M059J (cell line): ENCODE measurements at places on chromosomes 13 and 19.

DNA sequence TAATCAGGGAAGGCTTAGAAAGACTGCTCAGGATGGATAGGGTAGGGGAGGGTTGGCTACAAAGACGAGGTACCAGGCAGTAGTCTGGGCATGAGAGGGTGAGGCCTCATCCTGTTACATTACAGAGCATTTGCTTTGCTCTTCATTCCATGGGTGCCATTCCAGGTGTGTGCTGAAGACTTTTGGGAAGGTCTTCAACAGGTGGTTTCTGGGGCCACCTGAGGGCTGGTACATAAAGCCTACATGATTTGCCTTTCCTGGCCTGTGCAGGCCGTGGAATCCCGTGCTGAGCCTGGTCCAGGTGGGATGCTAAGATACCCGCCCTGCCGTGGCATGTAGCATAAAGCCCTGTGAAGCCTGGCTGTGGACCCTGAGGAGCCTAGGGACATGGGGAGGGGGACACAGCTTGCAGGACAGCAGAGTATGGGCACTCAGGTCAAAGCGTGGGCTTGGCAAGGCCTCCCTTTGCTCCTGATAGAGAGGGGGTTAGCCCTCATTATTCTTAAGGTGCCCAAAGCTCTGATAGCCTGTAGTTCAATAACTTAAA lies 55.6 kb upstream of the ZNF536 start:
- DNase-seq: no peak

DNA sequence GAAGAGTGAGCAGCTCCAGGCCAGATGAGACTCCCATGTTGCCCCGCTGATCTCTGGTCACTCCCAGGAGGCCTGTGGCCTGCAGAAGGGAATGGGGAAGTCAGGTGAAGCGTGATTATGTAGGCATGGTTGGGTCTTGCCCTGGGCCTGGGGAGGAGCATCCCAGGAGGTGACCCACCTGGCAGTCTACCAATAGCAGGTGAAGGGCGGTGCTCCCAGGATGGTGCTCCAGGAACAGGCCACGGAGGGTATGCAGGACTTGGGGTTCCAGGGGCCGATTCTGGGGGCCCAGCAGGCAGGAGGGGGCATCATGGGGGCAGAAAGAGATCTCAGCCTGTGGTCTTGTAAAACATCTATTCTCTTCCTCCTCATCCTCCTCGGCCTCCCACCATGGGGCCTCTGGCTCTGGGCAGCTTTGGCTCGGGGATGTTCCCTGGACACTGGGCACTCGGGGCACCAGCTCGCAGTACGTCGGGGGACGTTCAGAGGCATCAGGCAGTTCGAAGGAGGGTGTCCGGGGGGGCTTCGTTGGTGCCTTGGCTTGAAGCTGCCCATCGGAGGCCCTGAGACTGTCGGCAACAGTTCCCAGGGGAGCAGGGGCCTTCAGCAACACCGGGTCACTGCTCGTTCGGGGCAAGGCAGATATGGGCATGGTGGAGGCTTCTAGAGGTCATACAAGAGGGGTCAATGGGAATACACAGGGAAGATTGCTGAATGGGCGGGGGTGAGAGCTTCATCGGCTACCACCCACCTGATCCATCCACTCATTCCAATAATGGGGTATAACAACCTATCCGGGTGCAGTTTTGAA lies 12.4 kb downstream of the SH2D3A start:
- DNase-seq: no peak

- DNase-seq: no peak
Measured at GRCh38 chr13:111065698-111066097, 49.4 kb upstream of the ARHGEF7 start.

DNA sequence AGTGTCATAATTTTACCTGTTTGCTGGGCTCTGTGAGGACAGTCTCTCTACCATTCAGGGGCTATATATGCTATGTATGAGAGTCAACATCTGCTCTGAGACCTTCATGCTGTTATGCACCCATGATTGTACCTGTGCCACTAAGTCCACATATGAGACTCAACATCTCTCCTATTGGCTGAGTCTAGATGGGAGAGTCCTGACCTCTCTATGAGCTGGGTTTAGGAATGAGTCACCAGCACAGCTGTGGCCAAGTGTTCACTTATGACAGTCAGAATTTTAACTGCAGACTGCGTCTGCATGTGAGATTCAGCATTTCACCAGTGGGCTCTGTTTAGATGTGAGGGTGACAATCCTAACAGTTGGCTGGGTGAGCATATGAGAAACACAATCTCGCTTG lies 49.5 kb downstream of the ZNF729 start:
- DNase-seq: no peak

- no peak for DNase-seq
Measured at GRCh38 chr19:45163751-45164460, 3.1 kb upstream of the NKPD1 start.

- DNase-seq: no peak
Measured at GRCh38 chr13:99871249-99871898, 100.2 kb downstream of the ZIC5 start.

- peak; percentile 5 for DNase-seq
Measured at GRCh38 chr13:30235216-30235615, 72.1 kb downstream of the KATNAL1 start.

DNA sequence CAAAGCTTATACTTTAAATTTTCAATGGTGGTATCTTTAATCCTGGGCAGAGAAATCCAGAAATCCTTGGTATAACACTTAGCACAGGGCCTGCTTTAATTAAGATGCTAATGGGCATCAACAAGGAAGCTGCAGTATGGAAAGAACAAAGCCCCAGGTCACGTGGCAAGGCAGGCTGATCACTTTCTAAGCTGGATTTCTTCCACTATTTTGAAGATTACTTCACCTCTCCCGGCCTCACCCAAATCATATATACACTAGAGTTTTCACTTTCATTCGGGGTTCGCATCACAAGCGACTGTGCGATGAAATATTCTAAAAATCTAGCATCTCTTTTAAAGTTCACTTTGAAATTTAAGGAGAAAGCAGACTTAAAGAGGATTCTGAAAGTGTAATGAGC lies 71.8 kb downstream of the STARD13 start:
- no peak for DNase-seq

DNA sequence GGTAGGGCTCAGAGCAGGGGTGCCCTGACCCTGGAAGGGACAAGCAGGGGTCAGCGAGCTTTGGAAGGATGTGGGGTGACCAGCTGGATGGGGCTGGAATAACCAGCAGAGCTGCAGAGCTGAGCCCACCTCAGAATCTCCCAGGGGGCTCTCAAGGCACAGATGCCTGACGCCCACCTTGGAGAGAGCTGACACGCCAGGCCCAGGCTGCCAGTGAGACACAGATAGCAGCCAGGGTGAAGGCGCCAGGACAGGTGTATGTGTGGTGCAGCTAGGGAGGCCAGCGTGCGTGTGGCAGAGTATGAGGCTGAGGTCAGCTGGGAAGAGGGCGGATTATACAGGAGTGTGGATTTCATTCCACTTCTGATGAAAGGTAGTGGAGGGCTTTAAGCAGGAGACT lies 8.9 kb downstream of the AP1M1 start:
- no peak for DNase-seq

DNA sequence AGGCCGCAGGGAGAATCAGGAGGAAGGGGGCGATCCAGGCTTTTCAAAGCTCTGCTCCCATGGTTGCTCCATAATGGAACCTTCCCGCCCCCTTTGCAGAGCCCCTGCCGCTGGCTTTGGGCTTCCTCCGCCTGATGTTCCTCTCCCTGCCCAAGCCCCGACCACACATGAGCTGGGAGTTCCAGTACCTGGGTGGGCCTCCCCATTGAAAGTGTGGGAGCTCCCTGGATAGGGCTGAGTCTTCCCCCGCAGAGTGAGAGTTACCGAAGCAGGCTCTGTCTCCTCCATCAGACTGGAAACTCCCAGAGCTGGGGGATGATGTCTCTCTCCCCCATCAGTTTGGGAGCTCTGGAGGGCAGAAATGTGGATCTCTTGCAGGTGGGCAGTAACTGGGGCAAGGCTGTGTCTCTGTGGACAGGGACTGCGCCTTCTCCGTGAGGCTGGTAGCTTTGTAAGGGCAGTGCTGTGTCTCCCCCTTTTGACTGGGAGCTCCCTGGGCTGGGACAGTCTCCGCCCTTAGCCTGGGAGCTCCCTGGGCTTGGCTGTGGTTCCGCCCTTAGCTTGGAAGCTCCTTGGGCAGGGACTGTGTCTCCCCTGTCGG lies 722 bp downstream of the DCAF15 start:
- DNase-seq: peak; percentile 47

- no peak for DNase-seq
Measured at GRCh38 chr19:1355568-1356507, 27.9 kb upstream of the NDUFS7 start.

- peak; percentile 53 for DNase-seq
Measured at GRCh38 chr13:51838240-51838846, 6.6 kb downstream of the TMEM272 start.

GRCh38 chr19:18321734-18322102 lies 1.2 kb downstream of the LSM4 start:
- no peak for DNase-seq

GRCh38 chr13:29948244-29948643 lies 97.8 kb upstream of the UBL3 start:
- DNase-seq: peak; percentile 14

DNA sequence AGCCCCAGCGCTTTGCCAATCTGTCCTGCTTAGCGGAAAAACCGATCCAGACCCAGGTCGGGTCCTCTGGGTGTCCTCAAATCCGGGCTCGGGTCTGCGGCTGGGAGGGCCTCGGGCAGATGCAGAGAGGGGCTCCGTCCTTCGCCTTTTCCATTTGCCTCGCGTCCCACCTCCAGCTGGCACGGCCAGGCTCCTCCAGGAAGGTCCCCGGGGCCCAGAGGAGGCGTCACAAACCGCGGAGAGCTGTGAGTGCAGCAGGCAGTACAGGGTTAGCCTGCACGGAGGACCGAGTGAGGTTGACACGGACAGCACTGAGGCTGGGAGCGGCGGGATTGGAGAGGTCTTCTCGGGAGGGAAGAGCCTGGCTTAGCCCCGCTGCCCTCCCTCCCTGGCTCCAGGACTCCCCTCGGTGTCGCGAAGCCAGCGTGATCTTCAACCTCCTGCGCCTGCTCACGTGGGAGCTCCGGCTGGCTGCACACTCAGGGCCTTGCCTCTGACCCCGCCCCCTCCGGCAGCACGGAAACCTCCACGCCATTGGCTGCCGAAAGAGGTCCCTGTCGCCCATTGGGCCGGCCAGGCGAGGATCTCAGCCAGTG lies 2.8 kb upstream of the IFNL2 start:
- no peak for DNase-seq

DNA sequence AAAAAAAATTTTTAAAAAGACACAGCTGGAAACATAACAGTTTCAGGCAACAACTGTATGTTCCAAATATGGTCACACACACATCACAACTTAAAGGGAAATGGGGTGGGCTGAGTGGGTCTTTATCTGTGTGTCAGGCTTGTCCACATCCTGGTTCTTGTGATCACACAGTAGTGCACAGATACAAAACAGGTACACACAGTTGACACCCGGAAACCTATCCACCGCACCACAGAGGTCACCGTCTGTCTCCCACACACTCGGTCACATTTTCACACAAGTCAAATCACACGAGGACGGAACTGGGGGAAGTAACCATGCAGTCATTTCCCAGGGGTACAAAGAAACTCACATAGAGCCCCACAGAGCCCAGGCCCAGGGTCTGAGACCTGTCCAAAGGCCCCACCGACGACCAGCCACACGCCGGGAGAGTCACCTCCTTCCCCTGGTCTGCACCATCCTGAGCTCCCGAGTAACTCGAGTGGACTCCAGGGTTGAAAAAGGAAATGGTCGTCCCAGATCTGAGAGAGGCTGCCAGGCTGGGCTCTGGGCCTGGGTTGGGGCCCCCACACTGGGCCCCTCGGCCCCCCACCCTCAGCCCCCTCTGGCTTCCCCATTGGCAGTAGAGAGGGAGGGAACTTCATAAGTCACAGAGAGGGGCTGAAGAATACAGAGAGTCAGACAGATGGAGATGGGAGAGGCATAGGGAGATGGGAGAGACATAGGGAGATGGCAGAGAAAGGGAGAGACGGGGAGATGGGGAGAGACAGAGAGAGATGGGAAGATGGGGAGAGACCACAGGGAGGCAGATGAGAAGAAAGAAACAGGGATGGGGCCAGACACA lies 1.3 kb upstream of the PPAN start:
- DNase-seq: no peak

DNA sequence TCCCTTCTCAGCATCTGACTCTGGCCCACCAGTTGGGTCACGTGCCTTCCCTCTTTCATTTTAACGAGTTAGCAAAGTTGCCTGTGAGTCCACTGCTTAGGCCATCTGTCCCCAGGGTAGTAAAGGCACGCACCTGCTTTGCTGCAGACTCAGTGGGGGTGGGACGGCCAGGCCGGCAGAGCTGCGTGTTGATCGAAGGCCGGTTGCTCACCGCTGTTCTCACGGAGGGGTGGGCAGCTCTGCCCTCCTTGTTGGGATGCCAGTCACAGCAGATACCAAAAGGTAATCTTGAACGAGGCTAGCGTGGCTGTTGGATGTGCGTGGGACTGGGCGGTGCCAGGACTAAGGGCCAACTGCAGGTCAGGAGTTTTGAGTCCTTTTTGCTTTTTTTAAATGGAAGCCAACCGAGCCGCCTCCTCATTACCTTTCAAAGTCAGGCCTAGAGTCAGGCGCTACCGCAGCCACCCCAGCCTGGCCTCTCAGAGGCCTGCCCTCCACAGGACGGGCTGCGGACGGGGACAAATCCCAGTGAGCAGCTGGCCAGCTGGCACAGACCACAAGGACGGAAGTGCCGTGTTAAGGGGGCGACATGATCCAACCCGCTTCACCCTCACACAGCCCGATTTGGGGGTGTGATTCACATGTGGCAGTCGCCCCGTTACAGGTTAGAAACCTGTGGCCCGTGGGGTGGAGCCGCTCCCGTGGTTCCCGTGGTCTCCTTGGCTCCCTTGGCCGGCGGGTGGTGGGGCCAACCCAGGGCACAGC lies 20.6 kb downstream of the ADPRHL1 start:
- no peak for DNase-seq

GRCh38 chr19:11507370-11508078 lies 1.9 kb upstream of the ZNF653 start:
- no peak for DNase-seq

GRCh38 chr13:93848247-93848646 lies 621.6 kb downstream of the GPC6 start:
- no peak for DNase-seq

DNA sequence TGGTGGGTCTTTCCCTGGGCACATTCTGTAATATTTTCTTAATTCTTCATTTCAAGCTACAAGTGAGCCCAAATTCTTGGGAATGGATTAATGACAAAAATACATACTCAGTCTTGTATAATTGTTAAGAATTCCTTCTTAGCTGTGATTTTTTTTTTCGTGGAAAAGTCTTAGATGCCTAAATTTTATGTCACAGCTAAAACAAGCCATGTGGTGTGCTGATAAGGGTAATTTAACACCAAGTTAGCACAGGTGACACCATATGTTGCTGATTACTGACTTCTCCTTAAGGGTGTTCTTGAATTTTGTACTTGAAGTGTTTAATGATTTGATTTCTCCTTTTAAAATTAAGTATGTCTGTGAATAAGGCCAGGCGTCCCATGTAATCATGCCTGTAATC lies 29.3 kb downstream of the WDFY2 start:
- DNase-seq: no peak
